Stimulated activated effector memory CD8-positive, alpha-beta T cell treated with anti-CD3 and anti-CD28 coated beads, Interleukin-12 subunit alpha, Interleukin-12 subunit beta, amount 100 ng/mL, for 72 hours (primary cell): ENCODE measurements at places on chromosomes 3 and 15.

GRCh38 chr3:185659942-185660921, 74.1 kb downstream of the SENP2 start:
- peak; percentile 63 for DNase-seq

DNA sequence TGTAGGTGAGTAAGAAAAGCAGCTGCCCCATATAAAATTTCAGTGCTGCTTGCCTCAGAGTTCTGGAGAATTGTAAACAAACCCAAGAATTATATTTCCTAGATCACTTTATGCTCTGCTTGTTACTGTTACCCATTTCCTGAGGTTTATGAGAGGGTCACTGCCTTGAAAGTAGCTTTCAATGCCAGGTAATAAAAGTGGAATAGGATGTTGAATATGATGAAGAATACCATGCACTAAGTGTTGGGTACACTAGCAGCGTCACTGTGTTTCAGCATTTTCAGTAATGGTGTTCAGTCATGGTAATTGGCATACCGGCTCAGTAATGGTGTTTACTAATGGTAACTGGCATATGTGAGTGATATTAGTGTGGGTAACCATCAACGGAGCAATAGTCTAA, 449.8 kb upstream of the TPRG1 start:
- DNase-seq = no peak

DNA sequence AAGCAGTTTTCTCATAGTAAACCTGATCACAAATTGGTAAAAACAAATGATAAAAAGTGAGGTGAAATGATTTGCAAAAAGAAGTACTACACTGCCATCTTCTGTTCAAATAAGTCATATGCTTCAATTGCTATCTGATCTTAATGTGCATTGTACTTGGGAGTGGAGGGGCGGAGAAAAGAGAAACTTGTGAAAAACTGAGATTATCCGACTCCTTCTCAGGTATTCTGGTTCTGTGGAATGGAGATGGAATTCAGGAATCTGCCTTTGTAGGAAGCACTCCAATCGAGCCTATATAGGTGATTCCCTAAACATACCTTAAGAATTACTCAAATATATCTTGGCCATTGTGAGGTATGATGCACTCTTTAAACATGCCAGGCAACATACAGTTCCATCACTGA, 180.6 kb downstream of the CHL1 start:
- no peak for DNase-seq

DNA sequence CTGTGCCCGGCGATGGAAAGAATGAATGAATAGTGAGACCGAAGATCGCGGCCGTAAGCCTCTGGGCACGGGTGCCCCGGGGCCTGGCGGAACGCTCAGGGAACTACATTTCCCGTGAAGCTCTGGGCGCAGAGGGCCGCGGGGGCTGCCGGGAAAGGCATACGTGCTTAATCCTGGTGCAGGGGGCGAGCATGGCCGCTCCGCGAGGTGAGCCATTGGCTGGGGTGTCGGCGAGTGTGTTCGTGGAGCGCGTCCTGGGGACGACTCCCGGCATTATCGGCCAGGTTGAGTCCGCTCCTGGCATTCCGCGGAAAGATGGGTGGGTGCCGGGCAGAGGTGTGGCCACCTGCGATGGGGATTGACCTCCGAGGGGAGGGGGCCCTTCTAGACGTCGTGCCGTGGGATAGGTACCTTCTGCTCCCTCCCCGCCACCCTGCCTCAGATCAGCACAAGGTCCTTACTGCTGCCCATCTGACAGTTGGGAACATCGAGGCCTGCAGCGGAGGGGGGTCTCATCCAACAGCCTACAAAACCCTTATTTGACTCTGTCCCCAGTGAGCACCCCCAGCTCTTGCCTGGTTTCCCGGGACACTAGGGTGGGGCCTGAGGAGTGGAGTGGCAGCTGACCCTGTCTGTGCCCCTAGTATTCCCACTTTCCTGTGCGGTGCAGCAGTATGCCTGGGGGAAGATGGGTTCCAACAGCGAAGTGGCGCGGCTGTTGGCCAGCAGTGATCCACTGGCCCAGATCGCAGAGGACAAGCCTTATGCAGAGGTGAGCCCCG, at the start of gene MPI:
TSS of gene MPI (plus strand) at position 160 of the 782 bp plus-strand sequence. CDS start at position 192, 32 bp downstream.
- peak; percentile 93 for DNase-seq

DNA sequence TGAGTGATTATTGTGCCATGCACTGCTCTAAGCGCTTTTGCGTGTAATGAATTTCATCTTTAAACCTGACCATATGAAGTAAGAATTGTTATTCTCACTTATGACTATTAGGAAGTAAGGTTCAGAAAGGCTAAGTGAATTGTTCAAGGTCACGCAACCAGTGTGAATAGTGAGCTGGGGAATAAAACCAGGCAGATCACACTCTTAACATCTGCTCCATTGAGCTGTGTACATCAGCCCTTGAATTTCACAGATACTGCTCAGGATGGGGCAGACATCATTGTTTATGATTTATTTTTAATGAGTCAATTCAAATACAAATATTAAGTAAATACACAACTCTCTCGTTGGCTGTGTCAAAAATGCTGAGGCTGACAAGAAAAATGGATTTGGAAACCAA, 184.5 kb downstream of the FNDC3B start:
- no peak for DNase-seq

GRCh38 chr3:79515072-79515471, 252.7 kb downstream of the ROBO1 start:
- DNase-seq = no peak
